Hepatic stellate cell (primary cell): ENCODE measurements at places on chromosomes 6 and 20.

- DNase-seq, result no peak
Measured at GRCh38 chr6:11320914-11321597, 88.6 kb upstream of the NEDD9 start.

- DNase-seq, result no peak
Measured at GRCh38 chr6:157795841-157796240, 27.2 kb upstream of the SNX9 start.

DNA sequence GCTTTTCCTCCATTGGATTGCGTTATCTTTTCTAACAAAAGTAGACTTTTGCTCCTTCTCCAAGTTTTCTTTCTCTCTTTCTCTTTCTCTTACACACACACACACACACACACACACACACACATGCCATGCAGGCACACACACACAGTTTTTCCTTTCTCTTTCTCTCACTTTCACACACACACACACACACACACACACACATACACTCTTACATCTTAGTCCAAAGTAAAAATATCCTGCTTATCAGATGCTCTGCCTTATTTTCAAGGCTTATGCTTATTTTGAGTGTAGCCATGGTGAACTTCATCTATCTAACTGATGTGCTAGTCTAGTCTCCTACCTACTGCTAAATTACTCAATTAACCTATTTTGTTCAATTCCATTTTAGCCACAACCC lies 34.4 kb upstream of the RAB23 start:
- DNase-seq, result no peak

DNA sequence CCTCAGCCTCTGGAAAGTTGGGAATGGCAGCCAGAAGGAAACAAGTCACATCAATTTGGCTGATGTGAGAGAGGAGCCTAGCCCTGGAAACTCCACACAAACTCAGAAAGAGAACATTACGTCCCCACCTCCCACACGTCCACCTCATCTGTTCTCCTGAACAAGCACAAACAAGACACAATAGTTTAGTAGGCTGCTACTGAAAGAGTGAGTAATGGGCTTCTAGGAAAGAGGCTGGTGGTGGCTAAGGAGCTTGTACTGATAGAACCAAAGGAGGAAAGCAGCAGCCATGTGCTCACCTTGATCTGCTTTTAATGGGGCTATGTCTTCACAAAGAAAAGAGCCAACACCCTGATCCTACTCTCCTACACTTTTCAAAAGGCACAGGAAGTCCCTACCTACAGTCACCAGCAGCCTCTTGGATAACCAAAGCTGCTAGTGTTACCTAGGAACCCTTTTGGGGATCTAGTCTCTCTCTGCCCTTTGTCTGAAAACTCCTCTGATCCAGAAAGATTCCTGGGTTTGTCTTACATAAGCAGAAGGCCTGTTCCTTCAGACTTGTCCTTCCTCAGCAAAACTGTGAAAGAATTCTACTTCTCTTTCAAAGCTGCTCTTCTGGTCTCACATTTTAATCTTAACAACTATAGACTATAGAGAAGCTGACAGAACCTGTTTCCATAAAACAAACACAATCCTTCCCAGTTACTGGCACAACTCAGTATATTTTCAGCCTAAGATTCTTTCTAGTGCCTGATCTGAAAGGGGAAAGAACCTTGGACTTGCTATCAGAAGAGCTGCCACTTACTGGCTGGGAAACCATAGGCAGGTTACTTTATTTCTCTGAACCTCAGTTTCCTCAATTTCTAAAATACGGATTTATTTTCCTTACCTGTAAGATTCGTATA lies 3.1 kb downstream of the PLAGL2 start:
- no peak for DNase-seq

DNA sequence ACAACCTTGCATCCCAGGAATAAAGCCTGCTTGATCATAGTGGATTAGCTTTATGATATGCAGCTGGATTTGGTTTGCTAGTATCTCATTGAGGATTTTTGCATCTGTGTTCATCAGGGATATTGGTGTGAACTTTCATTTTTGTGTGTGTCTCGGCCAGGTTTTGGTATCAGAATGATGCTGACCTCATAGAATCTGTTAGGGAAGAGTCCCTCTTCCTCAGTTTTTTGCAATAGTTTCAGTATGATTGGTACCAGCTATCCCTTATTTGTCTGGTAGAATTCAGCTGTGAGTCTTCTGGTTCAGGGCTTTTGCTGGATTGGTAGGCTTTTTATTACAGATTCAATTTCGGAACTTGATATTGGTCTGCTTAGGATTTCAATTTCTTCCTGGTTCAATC lies 132.5 kb downstream of the ZFAND3 start:
- DNase-seq, result no peak

DNA sequence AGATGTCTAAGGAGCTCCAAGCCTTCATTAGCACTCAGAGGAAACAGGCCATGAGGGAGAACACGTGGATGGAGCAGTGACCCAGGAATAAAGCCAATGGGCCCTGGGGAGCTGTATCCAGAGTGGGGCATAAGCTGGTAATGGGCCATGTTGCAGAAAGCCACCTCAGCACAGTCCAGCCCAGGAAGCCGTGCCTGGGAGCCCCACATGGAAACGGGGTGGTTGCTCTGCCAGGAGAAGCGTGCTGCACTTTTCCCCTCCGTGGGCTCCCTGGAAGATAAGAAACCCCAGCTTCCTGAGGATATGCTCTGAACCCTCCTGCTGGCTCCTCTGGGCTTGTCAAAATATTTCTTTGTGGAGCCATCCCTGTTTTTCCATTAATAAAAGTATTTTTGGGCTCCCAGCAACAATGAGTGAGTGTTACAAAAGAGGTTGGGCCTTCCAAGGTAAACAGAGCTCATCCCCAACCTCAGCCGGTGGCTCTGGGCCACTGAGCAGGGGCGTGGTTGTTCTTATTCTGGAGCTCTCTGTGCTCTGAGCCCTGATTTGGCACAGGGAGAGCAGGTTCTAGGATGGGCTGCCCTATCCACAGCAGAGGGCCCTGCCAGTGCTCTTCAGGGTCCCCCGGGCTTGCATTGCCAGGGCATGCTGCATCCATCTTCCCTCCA lies 31.2 kb upstream of the NFATC2 start:
- no peak for DNase-seq

GRCh38 chr6:2686515-2686914 lies 64.2 kb downstream of the MYLK4 start:
- DNase-seq, result no peak

DNA sequence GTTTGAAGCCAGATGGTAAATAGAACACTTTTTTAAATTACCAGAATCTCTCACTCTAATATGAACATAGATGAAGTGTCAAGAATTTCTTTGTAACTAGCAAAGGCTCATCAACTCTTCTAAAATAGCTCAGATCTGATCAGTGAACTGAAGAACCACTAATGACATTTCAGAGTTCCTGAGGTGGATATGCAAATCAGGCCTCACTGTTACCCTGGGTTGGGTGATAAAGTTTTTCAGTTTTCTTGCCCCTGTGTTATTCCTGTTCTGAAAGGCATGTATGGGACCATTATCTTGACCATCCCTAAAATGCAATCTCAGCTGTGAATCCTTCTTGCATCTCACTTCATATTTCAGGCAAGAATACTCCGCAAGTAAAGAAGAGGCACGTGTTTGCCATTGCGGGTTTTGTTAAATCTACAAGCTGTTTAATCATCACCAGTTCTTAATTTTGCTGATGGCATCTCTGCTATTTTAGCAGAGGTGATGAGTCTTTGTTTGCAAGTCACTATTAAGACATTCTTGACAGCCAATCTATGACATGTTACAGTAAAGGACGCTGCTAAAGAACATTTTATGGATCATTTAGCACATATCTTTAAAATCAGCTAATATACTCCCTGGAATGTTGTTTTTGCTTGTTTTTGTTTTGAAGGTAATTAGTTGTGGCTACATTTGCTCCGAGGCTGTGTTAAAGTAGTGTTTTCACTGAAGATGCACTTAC lies 47.9 kb downstream of the KHDC1L start:
- DNase-seq, result no peak

DNA sequence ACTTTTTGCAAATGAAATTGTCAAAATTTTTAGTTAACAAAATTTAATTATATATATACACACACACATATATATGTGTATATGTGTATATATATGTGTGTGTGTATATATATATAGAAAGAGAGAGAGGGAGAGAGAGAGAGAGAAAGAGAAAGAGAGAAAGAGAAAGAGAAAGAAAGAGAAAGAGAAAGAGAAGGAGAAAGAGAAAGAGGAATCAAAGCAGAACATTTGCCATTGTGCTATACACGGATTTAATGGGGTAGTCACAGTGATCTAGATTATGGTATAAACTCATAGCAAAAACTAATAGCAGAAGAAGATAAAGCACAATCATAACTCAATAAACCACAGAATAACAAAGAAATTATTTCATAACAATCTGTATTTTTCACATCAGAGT lies 126.7 kb downstream of the DST start:
- DNase-seq, result no peak

- DNase-seq, result no peak
Measured at GRCh38 chr6:56382416-56382940, 135.1 kb upstream of the COL21A1 start.

- DNase-seq, result no peak
Measured at GRCh38 chr20:4153661-4154238, 138.4 kb upstream of the RNF24 start.

DNA sequence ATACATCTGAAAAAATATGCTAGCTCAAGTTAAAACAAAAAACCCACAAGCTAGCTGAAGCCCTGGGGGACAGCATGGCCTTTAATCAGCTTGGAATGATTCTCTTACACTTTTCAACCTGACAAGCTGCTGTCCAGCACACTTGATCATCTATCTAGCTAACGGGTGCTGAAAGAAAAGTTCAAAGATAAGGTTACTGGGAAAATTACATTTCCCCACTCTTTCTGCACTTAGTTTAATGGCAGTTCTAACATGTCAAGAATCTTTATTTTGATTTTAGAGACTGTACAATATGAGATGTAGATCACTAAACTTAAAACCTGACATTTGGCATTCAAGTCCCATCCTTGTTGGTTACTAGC lies 53.4 kb downstream of the STK4 start:
- DNase-seq, result no peak

DNA sequence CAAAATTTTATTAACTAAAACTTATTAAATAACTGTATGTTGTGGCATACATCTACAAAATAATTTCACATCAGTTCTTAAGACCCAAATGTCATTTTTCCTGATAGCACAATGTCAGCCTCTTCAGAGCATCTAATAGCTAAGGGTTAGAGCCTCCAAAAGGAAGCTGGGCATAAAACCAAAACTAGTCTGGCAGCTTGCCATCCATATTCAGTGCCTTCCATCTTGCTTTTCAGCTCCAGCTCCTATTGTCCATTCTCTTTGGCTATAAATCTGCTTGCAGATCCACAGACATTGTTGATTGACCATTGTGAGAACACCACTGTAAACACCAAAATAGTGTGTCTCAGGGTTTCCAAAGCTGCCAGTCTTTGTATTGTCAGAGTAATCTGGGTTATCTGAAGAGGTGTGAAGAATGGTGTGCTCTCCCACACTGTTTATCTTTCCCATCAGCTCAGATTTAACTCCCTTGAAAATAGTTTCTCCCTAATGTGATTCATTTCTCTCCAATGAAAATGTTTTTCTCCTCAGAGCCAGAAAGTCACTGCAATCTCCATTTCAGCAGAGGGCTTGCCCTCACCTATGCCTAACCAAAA lies 154.8 kb upstream of the KCNQ5 start:
- no peak for DNase-seq

- DNase-seq, result no peak
Measured at GRCh38 chr20:38104285-38104684, 60.8 kb downstream of the TGM2 start.

DNA sequence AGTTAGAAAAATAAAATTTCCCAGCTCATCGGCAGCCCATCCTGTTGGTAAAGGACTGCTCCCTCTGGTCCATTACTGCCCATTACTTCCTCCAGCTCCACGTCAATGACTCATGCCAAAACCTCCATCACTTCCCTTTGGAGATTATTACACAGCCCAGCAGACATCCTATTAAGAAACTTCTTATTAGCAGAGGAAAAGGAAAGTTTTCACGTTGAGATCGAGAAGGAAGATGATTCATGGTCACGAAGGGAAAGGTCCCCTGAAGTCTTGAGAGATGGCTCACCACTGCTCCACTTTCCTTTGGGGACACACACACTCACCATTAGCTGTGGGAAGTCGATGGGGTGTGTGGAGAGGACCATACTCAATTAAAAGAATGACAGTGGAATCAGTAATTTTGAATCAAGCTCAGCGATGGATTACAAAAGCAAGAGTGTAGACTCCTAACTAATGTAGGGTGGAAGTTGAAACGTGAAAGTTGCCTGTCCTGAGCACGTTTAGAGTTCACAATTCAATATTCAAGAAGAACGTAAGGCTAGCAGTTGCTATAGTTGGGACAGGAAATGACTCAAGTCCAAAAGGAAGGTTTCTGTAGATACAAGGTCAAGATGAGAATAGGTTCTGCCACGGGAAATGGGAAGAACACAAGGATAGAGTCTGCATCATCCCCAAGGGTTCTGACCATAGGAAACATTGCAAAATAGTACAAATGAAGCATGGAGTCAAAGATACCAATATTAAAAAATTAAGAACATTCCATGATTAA lies 21.6 kb downstream of the SASH1 start:
- peak; percentile 73 for DNase-seq

DNA sequence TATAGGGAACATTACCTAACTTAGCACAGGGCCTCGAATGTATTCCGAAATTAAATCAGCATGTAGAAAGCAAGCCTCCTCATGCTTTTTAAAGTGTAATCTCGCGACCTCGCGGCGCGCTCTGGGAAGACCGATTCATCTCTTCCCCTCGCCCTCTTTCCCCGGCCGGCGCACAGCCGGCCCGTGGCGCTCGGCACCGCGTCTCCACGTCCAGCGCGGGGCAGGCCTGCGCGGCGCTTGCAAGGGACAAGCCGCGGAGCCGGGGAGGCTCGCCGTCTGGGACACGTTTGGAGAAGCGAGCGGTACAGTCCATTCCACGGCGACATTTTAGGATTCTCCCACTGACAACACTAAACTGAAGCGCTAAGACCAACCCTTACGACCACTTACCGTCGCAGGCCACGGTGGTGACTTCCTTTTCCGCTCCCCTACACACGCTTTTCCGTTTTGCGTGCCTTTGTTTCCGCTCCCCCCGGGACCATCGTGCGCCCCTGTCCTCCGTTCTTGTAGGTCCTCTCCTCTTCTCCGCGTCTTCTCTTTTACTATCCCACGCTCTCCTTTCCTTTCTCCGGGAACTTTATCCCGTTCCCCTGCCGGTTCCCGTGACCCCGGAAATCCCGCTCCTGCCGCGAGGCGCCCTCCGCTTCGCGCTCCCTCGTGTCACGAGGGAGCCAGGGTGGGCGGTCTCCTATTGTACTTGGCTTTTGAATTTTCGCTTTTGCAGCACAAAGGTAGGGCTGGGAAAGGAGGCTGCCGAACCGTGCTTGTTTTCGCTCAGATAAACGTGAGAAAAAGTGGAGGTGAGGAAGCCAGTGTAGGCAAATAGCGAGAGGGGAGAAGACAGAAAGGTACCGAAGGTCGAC lies at the start of gene ECHDC1:
ECHDC1 (minus strand) TSS at position 664 of the 863 bp plus-strand sequence. CDS start 12,581 bp downstream, outside the sequence.
- peak; percentile 74 for DNase-seq

- DNase-seq, result no peak
Measured at GRCh38 chr6:26414281-26414680, 12.2 kb downstream of the BTN3A1 start.

- DNase-seq, result no peak
Measured at GRCh38 chr6:90123831-90124230, 172.8 kb downstream of the BACH2 start.

DNA sequence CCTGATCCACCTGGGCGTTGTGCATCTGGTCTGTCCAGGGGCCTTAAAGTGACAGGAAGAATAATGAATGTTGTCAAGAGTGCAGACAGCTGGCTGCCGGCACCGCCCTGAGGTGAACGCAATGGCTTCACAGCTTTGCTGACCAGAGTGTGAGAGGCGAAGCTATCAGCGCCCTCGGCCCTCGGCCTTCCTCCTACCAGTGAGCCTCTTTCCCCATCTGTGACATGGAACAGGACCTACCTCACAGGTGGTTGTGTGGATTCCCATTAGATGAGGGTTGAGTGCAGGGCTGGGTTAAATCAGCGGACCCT lies 54.8 kb downstream of the CTCFL start:
- no peak for DNase-seq
